ENCODE measurements at places on chromosomes 11 and 22.
A peak's percentile ranks its signal among the peaks of the same experiment; 100 is the strongest.

GRCh38 chr11:119352857-119353260 is 6.4 kb upstream of the MFRP start:
- DNase-seq, result no peak

DNA sequence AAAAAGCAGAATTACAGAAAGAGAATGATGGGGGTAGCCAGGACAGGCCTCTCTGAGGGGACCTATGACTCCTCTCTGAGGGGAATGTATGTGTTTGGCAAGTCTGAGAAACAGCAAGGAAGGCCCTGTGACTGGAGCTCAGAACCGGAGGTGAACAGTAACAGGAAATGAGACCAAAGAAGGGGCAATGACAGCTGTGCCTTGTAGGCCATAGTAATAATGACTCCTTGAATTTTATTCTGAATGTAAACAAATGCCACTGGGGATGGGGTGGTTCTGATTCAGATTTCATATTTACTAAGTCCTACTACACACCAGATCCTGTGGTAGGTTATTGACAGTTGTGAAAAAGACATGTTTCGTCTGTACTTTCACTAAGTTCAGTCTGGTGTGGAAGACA is 52.8 kb upstream of the APOA1 start:
- no peak for DNase-seq

DNA sequence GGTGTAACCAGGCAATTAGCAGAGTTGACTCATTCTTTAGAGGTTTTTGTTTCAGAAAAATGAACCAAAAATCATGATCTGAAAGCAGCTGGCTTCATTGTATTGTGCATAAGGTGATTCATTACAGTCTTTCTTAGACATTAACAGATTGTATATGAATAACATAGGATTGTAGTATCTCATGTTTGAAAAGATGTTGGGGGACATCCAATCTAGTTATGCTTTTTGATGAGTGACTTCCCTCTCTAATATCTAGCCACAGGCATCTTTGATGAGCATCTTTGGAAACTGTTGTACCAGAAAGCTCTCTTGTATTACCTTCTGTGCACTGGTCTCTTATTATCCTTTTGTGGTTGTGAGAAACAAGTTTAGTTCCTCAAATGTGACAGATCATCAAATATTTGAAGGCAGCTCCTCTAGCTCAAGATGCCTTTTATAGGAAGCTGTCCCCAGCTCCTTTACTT is 8.3 kb downstream of the GRK3 start:
- DNase-seq, result no peak

- DNase-seq, result peak; percentile 35
Measured at GRCh38 chr11:62324731-62325556, 12.3 kb upstream of the ASRGL1 start.

GRCh38 chr11:67278135-67278938 is 10.8 kb upstream of the ANKRD13D start:
- no peak for DNase-seq

Data from stimulated activated CD4-positive, alpha-beta T cell treated with anti-CD3 and anti-CD28 coated beads, Interleukin-1b, Interleukin-23, amount 100 ng/mL, for 1 hour (primary cell).